ENCODE measurements at places on chromosomes 6 and 20. TPM values are rescaled to one million over a fixed set of nuclear protein-coding genes. Genes with fewer than 3 reads are reported as not detected.

SSTR4 gene
- not detected for total RNA-seq

ACTL10 gene
- total RNA-seq = 3.8 TPM

SLC13A3 gene
- not detected for total RNA-seq

DNA sequence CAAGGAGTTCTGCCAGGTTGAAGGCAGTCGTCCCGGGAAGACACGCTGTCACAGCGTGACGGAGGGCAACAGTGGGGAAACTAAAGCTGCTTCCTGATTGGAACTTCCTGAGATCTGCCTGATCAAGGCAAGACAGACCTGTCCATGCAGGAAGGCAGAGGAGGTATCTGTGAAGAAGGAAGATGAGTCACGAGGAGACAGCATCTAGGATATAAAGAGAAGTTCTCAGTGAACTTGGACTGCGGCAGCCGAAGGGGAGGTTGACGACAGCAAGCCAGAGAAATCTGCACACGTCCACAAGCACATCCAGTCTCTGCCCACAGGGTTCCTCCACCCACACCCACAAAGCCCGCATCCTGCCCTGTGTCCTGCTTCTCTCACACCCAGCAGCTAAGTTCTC is 38.6 kb downstream of the PREP start:
- H3K36me3 ChIP-seq = peaks cover 4% of the 10 kb centered on the region
- no peak overlapping the region for H3K27ac ChIP-seq
- H3K4me1 ChIP-seq = peaks cover 3% of the 10 kb centered on the region
- no peak overlapping the region for H3K4me3 ChIP-seq

- DNase-seq = no peak
- H3K27me3 ChIP-seq = no peaks in the 10 kb centered on the region
- H3K36me3 ChIP-seq = no peaks in the 10 kb centered on the region
Measured at GRCh38 chr6:160523223-160523622, 140.9 kb downstream of the LPA start.

- no peak overlapping the region for H3K27ac ChIP-seq
- no peak for DNase-seq
- H3K27me3 ChIP-seq = no peaks in the 10 kb centered on the region
- H3K4me1 ChIP-seq = peaks cover 11% of the 10 kb centered on the region
- H3K4me3 ChIP-seq = no peak overlapping the region
Measured at GRCh38 chr6:118876198-118876597, 17.8 kb upstream of the ASF1A start.

DNA sequence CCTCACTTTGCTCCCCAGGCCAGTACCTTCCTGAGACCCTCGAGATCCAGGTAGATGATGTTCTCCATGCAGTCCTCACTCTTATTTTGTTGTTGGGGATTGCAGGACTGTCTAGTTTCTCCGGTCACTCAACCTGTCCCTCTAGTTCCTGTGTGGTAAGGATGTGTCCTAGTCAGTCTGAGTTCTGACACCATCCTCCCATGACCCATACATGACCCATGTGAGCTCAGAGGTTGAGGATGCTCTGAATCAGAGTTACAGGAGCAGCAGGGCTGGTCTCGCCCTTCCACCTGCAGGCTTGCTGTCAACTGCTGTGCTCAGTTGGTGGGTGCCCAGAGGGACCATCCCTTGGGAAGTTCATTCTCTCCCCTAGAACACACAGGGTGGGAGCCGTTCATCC is 11.9 kb upstream of the CST8 start:
- no peaks in the 10 kb centered on the region for H3K36me3 ChIP-seq
- no peaks in the 10 kb centered on the region for H3K27me3 ChIP-seq
- DNase-seq = no peak
- no peak overlapping the region for H3K27ac ChIP-seq
- no peaks in the 10 kb centered on the region for H3K4me1 ChIP-seq

GRCh38 chr20:44481719-44482416 is 6.2 kb downstream of the TTPAL start:
- H3K4me3 ChIP-seq = no peak overlapping the region
- peaks cover under 1% of the 10 kb centered on the region for H3K4me1 ChIP-seq

DNA sequence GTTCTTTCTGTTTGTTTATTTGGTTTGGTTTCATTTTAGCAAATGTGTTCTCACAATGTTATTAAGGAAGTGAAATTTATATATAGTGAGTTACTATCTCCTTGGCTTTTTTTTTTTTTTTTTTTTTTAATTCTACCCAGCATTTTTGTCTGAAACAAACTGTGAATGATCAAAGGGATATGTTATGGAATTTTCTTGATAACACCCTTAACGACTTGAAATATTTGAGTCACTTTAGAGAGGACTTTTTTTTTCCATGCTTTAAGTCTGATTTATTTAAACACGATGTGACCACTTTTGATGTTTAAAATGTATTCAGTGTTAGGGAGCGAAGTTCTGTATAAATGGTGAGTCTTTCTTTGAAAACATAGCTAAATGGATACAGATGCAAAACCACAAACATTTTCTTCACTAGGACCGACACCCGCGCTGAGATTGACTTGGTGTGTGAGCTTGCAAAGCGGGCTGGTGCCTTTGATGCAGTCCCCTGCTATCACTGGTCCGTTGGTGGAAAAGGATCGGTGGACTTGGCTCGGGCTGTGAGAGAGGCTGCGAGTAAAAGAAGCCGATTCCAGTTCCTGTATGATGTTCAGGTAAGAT is 149.7 kb downstream of the MTHFD1L start:
- H3K4me1 ChIP-seq = no peaks in the 10 kb centered on the region
- no peaks in the 10 kb centered on the region for H3K36me3 ChIP-seq
- no peak overlapping the region for H3K27ac ChIP-seq
- H3K27me3 ChIP-seq = no peaks in the 10 kb centered on the region
